ENCODE measurements at places on chromosomes 7 and 10.

- no peak for DNase-seq
These were observed 66.1 kb downstream of the AGK start for GRCh38 chr7:141617280-141617679.

- DNase-seq, result peak; percentile 29
These were observed 216.5 kb upstream of the MKLN1 start for GRCh38 chr7:131111081-131111576.

- DNase-seq, result no peak
These were observed 53.4 kb downstream of the FOXL3 start for GRCh38 chr7:343227-343822.

DNA sequence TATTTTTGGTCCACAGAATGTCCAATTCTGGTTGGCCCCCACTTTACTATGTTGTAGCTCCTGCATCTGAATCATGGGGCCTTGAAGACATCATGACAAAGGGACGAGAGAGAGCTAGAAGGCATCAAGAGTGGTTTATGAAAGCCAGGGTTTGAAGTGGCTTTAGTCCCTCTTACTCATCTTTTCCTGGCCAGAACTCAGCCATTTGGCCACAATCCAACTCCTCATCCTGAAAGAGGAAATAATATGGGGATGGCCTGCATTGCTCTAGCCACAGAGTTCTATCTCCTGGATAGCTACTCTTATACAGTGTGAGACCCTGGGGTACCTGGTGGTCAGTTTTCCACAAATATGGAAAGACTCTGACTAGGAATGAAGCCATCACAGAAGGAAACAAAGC is 418.9 kb downstream of the XPNPEP1 start:
- DNase-seq, result no peak

DNA sequence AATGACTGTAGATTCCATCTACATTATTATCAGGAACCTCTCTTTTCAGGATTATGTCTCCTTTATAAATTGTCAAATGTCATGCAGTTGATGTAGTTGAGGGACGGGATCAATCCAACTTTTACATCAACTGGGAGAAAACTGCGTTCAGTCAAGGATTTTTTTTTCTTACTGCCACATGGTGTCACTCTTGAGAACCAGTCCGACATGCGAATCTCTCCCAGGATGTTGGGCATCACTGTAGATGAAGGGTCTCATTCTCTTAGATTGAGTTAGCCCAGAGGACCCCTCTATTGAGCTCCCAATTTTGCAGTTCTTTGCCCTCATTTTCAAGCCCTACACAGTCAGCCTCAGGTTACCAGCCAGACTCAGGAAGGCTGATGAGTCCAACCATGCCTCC is 120.3 kb upstream of the PTPRZ1 start:
- no peak for DNase-seq

DNA sequence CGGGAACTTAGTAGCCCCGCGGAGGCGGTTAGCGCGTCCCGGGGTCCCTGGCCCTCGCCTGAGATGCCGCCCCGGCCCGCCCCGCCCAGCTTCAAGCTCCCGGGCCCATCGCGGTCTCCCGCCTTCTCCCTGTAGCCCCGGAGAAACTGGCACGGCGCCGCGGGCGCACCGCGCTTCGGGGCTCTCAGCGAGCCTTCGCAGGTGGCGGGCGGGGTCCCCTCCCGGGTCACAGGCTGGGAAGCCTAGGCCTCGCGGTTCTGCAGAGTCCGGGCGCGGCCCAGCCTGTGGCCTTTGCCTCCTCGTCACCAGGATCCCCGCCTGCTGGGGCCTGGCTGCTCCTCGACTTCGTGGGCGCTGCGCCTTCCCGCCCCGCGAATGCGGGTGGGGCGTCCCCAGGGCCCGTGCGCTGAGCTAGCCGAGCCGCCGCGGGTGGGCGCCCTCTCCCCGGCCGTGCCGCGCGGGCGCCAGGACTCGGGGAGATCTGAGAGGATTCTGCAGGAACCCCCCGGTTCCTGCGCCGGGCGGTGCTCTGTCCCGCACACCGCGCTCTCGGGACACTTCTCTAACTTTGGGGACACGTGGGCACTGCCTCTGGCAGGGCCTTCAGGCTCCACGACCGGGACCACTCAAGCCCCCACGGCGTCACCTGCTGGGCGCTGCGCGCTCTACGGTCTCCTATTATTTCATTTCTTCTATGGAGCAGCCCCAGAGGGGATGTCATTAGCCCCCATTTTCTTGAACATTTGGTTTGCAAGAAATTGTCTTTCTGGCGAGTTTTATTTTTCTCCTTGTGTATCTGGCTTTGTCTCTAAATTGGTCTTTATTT is 682 bp upstream of the RGS10 start:
- peak; percentile 58 for DNase-seq

- no peak for DNase-seq
These were observed 106.5 kb downstream of the EPC1 start for GRCh38 chr10:32240471-32240870.

DNA sequence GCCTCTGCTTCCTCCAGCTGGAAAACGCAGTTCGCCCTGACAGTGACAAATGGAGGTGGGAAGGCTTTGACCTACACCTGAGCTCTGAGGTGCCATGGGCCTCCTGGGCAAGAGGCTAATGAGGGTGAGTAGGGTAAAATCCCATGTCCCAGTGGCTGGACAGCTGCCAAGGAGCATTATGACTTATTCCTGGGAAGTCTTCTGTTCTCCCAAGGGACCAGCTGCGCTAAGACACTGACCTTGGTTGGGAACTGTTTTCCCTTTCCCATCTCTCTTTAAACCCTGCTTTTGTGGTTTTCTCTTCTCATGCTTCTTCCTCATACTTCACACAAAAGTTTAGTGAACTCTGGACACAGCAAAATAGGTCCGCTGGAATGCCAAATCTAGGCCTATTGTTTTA is 72.6 kb downstream of the COPG2 start:
- DNase-seq, result no peak

DNA sequence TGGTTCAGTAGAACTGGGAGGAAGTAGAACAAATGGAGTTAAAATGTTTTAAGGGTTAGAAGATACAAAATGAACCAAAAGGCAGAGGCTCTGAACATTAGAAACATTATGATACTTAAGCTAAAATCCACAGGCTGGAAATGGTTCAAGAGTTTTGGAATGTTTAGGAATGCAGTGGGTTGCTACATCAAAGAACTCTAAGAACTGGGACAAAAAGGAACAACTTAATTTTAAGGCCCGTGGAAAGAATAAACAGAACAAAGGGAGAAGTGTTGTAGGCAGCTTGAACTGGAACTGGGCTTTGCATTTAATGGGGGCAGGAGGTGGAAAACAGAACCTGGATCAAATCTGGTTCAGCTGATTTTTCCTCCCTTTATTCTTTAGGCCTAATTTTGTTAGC is 3.5 kb upstream of the C7orf25 start:
- no peak for DNase-seq
